ENCODE measurements at places on chromosomes 11 and 22.
A peak's percentile ranks its signal among the peaks of the same experiment; 100 is the strongest.

GRCh38 chr22:27185760-27186302 lies 528.4 kb downstream of the MIAT start:
- no peak for DNase-seq

GRCh38 chr11:126939552-126939951 lies 61.0 kb downstream of the KIRREL3 start:
- DNase-seq: no peak

GRCh38 chr22:25482091-25482760 lies 82.2 kb upstream of the GRK3 start:
- no peak for DNase-seq

DNA sequence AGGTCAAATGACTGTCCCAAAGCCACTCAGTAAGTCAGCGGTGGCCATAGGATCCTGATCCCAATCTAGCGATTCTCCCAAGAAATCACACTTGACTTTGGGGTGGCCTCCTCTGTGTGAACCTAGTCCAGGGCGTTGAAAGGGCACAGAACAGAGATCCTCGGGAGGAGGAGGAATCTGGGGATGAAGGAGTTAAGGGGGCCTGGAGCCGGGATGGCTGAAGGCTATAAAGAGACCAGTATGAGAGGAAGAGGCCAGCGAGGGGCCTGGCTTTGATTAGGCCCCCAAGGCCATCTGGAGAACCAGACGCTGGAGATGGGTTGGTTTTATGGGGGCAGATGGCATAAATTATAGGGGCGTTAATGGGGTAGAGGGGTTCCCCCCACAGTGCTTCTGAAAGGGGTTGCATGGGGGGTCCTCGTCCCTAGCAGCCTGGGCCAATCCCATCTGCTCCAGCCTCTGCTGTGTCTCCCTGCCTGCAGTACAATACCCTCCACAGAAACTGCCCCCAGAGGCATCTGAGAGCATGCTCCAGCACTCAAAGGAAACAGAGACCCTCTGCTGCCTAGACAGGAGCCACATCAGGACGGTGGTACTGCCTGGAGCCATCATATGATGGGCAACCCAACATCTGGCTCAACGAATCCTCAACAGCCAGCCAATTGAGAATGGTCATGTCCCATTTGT lies 35.2 kb upstream of the TRIM29 start:
- DNase-seq: no peak

DNA sequence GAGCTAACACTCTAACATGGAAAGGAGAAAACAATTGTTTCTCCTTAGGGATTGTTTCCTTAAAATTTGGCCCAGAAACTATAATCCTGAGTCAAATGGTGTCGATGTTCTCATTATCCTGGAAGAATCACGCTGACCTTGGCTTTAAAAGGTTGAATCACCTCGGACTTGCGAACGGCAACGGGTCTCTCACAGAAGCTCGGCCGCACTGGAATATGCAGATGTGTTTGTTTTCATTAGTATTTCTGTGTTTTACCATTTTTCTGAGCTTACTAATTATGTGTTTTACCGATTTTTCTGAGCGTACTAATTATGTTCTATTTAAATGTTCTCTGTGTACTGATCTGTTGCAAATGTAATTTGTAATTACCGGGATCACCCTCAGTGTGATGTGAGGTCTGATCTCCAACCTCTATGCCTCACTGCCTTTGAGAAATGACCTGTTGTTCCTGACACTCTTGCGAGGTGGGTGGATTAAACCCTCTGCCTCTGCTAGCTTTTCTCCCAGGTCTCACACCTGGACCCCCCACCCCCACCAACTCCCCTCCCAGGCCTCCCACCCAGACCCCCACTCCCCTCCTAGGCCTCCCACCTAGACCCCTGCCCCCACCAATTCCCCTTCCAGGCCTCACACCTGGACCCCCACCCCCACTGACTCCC lies 38.3 kb upstream of the BRSK2 start:
- no peak for DNase-seq

DNA sequence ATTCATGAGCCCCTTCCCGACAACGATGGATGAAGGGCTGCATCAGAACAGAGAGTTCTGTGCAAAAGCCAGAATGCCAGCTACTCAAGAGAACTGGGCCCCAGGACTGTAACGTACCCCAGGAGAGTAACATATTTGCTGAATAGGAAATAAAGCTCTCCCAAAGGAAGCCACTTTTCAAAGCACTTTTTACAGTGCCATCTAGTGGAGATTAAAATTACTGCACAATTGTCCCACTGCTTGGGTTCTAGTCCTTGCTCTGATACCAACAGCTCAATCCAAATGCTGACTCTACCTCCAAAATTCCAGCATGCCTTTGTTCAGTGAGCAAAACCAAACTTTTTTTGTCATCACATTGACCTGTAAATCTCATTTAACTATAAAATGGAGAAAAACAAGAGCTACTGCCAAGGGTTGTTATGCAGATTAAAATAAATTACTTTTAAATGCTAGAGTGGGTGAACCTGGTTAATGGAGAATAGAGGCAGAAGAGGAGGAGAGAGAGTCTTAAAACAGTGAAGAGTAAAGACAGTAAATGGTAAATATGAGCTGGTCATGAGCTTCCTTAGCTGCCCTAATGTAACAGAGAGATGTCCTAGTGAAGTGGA lies 87.6 kb upstream of the FSHB start:
- peak; percentile 27 for DNase-seq

GRCh38 chr22:39960791-39961746 lies 872 bp downstream of the TMA7B start:
- DNase-seq: peak; percentile 95

DNA sequence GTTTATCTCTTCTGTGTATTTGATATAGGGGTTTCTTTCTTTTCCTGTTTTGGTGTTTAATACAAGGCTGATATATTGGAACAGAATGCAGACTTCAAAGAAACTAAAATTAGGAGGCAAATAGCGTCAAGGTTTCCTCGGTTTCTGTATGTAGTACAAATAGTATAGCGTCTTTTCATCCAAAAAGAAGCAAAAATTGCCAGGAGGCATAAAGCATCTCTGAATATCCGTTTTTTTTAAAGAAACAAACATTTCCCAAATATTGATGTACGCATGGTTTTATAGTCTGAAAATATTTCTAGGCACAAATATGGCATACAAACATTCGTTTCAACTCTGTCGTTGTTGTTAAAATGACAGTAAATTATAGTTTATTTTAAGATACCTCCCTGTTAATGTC lies 17.1 kb upstream of the PAX6 start:
- DNase-seq: no peak

- peak; percentile 22 for DNase-seq
Observed at GRCh38 chr11:112961146-112961668, at the start of gene NCAM1. TSS of gene NCAM1 (plus strand) at chr11:112961420.

- no peak for DNase-seq
Observed at GRCh38 chr11:122656631-122657101, 1.1 kb downstream of the UBASH3B start.

- DNase-seq: no peak
Observed at GRCh38 chr11:8258784-8259183, 4.9 kb downstream of the LMO1 start.

DNA sequence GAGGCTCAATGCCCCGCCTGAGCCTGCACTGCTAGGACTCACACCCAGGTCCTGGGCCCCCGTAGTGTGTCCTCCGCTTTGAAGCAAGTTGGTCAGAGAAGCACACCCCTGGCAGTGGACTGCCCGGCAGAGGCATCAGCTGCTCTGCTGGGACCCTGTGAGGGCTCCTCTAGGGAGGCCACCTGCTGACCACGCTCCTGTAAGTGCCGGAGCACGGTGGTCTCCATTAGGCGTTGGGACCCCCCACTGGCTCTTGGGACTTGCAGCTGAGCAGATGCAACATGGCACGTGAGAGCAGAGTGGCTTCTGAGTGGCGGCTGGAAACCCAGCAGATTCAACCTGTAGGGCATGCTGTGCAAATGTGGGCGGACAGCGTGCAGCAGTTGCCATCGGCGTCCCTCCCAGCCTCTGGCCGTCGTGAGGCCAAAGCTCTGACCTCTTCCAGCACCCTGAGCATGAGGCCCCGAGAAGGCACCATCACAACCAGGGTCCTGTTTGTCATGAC lies 16.9 kb downstream of the MRGPRG start:
- DNase-seq: no peak

- no peak for DNase-seq
Observed at GRCh38 chr11:104462341-104462740, 298.4 kb upstream of the PDGFD start.
